Calu3 (cell line): ENCODE measurements at places on chromosomes 4 and X. TPM values are rescaled to one million over a fixed set of nuclear protein-coding genes. Genes with fewer than 3 reads are reported as not detected.

The RENBP gene
- total RNA-seq, result 0.80 and 1.6 TPM in 2 replicates

GRCh38 chr4:42750091-42750490, 93.2 kb upstream of the ATP8A1 start:
- H3K4me3 ChIP-seq, result no peak overlapping the region
- no peaks in the 10 kb centered on the region for H3K36me3 ChIP-seq
- no peaks in the 10 kb centered on the region for H3K27me3 ChIP-seq

DNA sequence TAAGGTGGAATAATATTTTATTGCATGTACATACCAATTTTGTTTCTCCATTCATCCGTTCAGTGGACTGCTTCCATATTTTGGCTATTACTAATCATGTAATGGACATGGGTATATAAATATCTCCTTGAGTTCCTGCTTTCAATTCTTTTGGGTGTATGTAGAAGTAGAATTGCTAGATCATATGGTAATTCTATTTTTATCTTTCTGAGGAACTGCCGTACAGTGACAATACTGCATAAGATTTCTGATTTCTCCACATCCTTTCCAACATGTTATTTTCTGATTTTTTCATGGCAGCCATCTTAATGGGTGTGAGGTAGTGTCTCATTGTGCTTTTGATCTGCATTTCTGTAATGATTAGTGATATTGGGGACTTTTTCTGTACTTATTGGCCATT, 19.2 kb downstream of the ALPK1 start:
- no peaks in the 10 kb centered on the region for H3K36me3 ChIP-seq
- no peaks in the 10 kb centered on the region for H3K27me3 ChIP-seq
- no peak overlapping the region for H3K4me3 ChIP-seq
- no peak overlapping the region for H3K27ac ChIP-seq

The ADAM29 gene
- total RNA-seq, result not detected in 2 replicates
